Hindlimb muscle (tissue), 1 donor: ENCODE measurements at places on chromosomes 3 and 15.

- no peak for DNase-seq
Measured at GRCh38 chr15:72340366-72340765, 20.4 kb upstream of the CELF6 start.

- no peak for DNase-seq
Measured at GRCh38 chr15:73866881-73867410, 6.4 kb upstream of the TBC1D21 start.

- no peak for DNase-seq
Measured at GRCh38 chr3:4850928-4851265, 128.3 kb upstream of the BHLHE40 start.

DNA sequence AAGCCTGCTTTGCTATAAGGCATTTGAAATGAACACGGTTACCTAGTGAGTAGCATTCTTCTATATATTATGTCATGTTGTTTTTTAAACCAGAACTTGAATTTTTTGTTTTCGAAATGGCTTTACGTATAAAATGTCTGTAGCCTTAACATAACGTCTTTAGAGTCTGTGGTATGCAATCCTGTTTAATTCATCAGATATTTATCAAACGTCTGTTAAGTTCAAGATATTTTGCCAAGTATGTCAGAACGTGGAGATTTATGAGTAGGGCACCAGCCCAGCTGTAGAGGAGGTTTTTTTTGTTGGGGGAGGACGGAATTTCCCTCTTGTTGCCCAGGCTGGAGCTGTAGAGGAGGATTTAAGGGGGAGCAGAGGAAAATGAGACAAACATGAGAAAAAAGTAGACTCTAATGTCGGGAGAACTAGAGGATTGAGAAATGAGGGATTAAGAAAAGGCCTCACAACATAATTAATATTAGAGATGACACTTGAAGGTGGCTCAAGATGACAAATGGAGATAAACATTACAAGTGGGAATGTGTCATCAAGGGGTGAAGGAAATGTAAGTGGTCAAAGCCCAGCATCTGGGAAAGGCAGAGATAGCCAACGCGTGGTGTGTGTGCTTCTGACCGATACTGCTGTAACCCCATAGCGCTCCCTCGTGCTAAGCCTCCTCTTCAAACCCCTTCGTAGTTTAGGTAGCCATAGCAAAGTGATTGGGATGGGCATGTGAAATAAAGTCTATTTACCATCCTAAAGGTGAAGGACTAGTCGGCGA is 154.0 kb upstream of the GOLGA6L4 start:
- no peak for DNase-seq

- no peak for DNase-seq
Measured at GRCh38 chr3:60764870-60765269, 486.4 kb downstream of the FHIT start.
